ENCODE measurements at places on chromosomes 4 and X. TPM values are rescaled to one million over a fixed set of nuclear protein-coding genes. Genes with fewer than 3 reads are reported as not detected.

DNA sequence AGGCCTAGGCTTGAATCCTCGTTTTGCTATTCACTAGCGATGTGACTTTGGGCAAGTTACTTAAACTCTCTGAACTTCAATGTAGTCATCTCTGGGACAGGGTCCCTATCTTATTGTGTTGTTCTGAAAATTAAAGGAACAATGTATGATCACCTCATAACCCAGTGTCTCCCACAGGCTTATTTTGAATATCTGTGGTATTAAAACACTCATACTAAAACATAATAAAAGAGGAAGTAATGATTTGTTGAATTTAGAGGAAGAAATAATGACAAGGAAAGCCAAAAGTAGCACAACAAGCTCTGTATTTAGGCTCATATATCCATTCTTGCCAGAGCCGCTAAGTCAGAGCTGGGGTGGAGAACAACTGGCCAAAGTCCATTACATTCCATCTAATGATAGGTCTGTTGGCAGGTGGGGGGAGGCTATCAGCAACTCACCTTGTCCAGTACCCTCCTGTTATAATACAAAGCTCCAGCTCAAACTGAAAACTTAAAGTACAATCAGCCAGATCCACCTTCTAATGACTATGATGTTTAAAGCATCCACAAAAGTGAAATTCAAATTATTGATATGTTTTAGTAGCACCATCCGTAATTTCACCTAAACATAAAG is 64.5 kb upstream of the LSM6 start:
- ATAC-seq: no peak

- ATAC-seq: no peak
Observed at GRCh38 chr4:120071192-120071795, 4.6 kb upstream of the MAD2L1 start.

GRCh38 chr4:118099106-118099505 is 64.8 kb downstream of the NDST3 start:
- ATAC-seq: peak; percentile 75

The MAGEB2 gene
- not detected for total RNA-seq

- peak; percentile 47 for ATAC-seq
Observed at GRCh38 chrX:3403748-3404147, 57.3 kb upstream of the MXRA5 start.

GRCh38 chr4:180234730-180235129 is 2008.5 kb upstream of the TENM3 start:
- ATAC-seq: no peak

- ATAC-seq: no peak
Observed at GRCh38 chr4:120018786-120019185, 47.9 kb downstream of the MAD2L1 start.

- ATAC-seq: no peak
Observed at GRCh38 chr4:153618833-153619232, 65.2 kb upstream of the TLR2 start.

GRCh38 chrX:22424919-22425318 is 152.2 kb downstream of the CBLL2 start:
- no peak for ATAC-seq

GRCh38 chrX:111005166-111005565 is 90.8 kb upstream of the PAK3 start:
- no peak for ATAC-seq
